ENCODE measurements at places on chromosomes 12 and 14. TPM values are rescaled to one million over a fixed set of nuclear protein-coding genes. Genes with fewer than 3 reads are reported as not detected.

PRR13 gene
- 53.1 TPM for total RNA-seq

DNA sequence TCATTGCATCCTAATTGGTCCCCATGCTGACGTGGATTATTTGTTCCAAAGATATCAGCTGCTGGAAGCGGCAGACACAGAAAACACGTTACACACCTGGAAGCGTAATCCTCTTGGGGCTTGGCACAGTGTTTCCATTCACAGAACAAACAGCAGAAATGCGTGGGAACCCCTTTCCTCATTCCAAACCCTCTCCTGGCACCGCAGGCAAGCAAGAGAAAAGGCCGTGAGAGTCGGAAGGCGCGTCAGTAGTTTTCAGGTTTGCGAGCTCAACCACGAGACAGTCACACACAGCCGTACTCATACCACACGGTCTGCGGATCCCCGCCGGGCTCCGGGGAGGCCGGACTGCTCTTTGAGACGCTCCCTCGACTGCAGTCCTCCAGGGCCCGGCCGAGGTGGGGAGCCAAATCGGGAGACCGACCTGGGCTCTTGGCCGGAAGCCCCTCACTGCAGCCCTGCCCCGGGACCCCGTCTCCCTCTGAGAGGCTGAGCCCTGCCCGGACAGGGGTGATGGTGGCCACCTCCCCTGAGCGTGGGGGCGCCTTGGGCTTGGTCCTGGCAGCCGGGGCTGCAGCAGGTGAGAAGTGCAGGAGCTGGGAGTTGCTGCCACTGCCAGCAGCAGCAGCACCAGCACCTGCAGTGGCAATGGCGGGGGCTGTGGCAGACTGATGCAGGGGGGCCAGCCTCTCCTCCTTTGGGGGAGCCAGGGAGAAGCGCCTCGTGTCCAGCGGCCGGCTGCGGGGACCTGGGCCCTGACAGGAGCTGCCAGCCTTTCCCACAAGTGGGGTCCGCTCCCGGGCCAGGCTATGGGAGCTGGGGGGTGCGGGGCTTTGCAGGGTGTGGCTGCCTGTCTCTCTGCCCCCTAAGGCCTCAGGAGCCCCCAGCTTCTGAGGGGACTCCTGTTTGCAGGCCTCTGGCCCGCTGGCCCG, 28.1 kb upstream of the GPR68 start:
- no peak overlapping the region for H3K4me3 ChIP-seq
- no peaks in the 10 kb centered on the region for H3K27me3 ChIP-seq
- H3K36me3 ChIP-seq: peaks cover 4% of the 10 kb centered on the region
- H3K27ac ChIP-seq: no peak overlapping the region

SART3 gene
- total RNA-seq: 24.9 TPM

GRCh38 chr12:3405821-3406220, 85.2 kb upstream of the PRMT8 start:
- H3K27ac ChIP-seq: no peak overlapping the region
- no peaks in the 10 kb centered on the region for H3K27me3 ChIP-seq
- no peaks in the 10 kb centered on the region for H3K36me3 ChIP-seq

DNA sequence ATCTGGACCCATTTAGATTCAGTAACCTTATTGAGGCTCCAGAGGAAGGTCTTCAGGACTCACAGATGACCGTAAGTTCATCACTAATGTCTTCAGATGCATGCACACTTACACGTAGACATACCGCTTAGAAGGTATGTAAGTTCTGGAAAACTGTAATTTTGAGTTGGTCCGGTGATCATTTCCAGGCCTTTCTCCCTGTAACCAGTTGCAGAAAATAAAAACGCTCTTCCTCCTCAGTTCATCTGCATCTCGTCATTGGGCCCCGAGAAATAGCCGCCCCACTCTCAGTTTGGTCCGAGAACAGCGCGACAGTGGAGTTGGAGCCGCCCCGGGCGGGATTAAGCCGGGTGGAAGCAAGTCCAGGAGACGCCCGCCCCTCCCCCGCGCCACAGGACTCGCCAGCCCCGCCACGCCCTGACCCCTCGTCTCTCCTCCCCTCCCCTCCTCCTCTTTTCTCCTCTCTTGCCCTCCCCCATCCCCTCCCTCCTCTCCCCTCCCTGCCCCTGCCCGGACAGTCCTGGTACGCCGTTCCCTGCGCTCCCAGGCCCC, 83.7 kb downstream of the TNFAIP2 start:
- H3K36me3 ChIP-seq: no peaks in the 10 kb centered on the region
- H3K4me1 ChIP-seq: peaks cover 22% of the 10 kb centered on the region
- peak; percentile 91 for DNase-seq
- H3K4me3 ChIP-seq: peak overlapping the region; percentile 70
- peaks cover 75% of the 10 kb centered on the region for H3K27me3 ChIP-seq
- peak overlapping the region; percentile 83 for H3K27ac ChIP-seq

GRCh38 chr12:53226815-53227214, 5.2 kb downstream of the RARG start:
- no peak overlapping the region for H3K27ac ChIP-seq
- H3K4me3 ChIP-seq: no peak overlapping the region
- no peaks in the 10 kb centered on the region for H3K36me3 ChIP-seq
- peaks cover 45% of the 10 kb centered on the region for H3K4me1 ChIP-seq

CCDC177 gene
- total RNA-seq: not detected

DNA sequence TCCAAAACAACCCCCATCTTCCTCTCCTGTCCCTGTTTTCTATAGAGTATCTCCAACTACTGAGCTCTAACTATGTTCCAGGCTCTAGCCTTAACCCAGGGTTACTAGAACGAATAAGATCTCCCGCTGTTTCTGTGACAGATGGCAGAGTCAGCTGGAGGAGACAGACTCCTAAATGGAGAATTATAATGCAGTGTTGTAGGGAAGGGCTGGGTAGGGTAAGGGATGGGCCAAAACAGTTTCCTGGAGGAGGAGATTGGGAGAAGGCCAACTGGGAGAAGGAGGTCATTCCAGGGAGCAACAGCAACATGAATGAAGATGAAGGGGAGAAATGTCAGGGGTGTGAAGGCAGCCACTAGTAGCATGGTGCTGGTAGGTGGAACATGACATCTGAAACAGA, 73.4 kb upstream of the ANO4 start:
- peaks cover 8% of the 10 kb centered on the region for H3K4me1 ChIP-seq
- H3K4me3 ChIP-seq: no peak overlapping the region
- no peak overlapping the region for H3K27ac ChIP-seq
- DNase-seq: no peak
- H3K27me3 ChIP-seq: peaks cover 79% of the 10 kb centered on the region

SERPINA10 gene
- total RNA-seq: not detected

E2F7 gene
- 0.27 TPM for total RNA-seq

MYH7 gene
- total RNA-seq: 14,853 TPM

ZDHHC22 gene
- not detected for total RNA-seq

TMEM179 gene
- 0.49 TPM for total RNA-seq

CPM gene
- total RNA-seq: 6.3 TPM

- no peaks in the 10 kb centered on the region for H3K27me3 ChIP-seq
- no peak for DNase-seq
- H3K36me3 ChIP-seq: no peaks in the 10 kb centered on the region
- peaks cover 2% of the 10 kb centered on the region for H3K4me1 ChIP-seq
- H3K4me3 ChIP-seq: no peak overlapping the region
Observed at GRCh38 chr14:99884834-99885648, 91.8 kb downstream of the EML1 start.

DNA sequence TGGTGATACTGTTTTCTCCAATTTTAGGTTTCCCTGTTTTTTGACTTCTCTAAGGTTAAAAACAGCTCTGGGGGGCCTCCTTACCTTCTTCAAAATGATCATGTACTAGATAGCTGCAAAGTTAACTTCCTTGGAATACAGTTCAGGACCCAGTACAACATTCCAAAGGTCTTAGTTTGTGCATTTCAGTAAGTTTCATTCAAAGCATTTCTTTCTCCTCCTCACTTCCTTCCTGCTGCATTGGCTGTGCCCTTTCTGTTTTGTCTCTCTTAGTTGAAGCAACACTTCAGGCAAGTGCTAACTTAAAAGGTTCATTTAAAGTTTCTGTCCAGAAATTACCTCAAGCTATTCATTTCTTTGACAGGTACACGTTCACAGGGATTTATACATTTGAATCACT, 95.7 kb downstream of the SCN8A start:
- peaks cover 2% of the 10 kb centered on the region for H3K4me1 ChIP-seq
- H3K27ac ChIP-seq: no peak overlapping the region
- DNase-seq: no peak
- H3K36me3 ChIP-seq: no peaks in the 10 kb centered on the region
- no peak overlapping the region for H3K4me3 ChIP-seq
- no peaks in the 10 kb centered on the region for H3K27me3 ChIP-seq

DNA sequence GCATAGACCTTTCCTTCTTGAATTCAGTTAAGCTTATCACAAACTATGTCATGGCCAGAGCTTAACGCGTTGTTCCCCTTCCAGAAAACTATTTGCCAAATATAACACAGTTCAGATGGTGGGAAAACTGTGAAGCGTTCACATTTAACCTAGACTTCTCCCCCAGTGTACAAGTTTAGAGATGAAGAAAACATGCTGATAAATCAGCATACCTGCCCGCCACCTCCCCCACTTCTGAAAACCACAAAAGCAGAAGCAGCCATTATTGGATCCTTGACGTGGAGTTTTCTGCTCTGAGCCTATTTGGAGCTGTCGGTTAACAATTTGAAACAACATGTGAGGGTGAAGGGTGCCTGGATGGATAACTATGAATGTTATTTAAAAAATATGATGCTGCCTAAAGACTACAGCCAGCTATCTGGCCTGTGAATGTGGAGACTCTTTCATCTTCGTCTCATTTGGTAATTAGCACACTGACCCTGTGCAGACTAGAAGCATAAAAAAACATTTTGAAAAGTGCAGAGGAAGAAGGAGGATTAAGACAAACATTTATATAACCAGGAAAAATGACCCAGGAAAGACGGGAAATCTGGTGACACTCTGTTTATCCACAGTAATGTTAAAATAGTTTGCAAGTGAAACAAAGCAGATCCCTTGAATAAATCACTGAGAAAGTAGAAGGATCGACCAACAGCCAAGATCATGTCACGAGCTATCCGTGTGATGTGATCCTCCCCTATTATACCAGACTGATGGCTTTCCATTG, 408.2 kb downstream of the AEBP2 start:
- peaks cover 3% of the 10 kb centered on the region for H3K36me3 ChIP-seq
- no peaks in the 10 kb centered on the region for H3K27me3 ChIP-seq
- peak overlapping the region; percentile 92 for H3K27ac ChIP-seq
- peak; percentile 24 for DNase-seq
- peaks cover 28% of the 10 kb centered on the region for H3K4me1 ChIP-seq

CACNA2D4 gene
- total RNA-seq: 1.2 TPM

DNA sequence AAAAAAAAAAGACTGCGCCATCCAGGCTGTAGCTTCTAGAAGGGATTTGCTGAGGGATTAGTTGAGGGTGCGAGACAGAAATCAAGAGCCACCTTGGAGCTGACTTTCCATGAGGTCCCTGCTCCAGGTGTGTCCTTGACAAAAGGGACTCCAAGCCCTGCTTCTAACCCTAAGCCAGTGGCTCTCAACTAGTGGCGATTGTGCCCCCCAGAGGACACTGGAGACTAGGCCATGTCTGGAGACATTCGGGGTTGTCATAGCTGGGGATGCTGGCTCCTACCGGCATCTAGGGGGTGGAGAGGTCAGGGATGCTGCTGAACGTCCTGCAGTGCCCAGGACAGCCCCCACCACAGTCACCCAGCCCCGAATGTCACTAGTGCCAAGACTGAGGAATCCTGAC, 40.6 kb downstream of the SPRING1 start:
- no peak overlapping the region for H3K27ac ChIP-seq
- H3K4me1 ChIP-seq: peaks cover 42% of the 10 kb centered on the region
- no peaks in the 10 kb centered on the region for H3K36me3 ChIP-seq
- no peak for DNase-seq
- H3K4me3 ChIP-seq: no peak overlapping the region

DNA sequence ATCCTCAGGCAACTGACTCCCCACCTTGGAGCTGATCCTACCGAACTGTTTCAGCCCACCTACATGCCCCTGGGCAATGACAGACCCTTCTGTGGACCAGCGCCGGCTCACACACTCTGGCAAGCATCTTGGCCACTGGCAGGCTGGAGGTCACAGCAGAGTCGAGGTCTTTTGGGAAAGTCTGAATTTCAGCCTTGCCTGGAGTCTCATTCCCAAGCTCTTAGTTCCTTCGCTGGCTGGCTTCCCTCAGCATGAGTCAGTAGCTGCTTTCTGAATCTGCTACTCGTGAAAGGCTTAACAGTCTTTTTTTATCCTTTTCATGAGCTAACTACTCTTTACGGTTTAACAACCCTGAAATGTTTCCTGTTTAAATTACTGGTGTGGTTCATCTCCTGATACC, 44.5 kb downstream of the ASCL4 start:
- no peak overlapping the region for H3K4me3 ChIP-seq
- H3K36me3 ChIP-seq: no peaks in the 10 kb centered on the region
- H3K27ac ChIP-seq: no peak overlapping the region
- no peak for DNase-seq
- no peaks in the 10 kb centered on the region for H3K4me1 ChIP-seq

- H3K4me1 ChIP-seq: no peaks in the 10 kb centered on the region
- no peaks in the 10 kb centered on the region for H3K36me3 ChIP-seq
- no peak overlapping the region for H3K4me3 ChIP-seq
- peaks cover 20% of the 10 kb centered on the region for H3K27me3 ChIP-seq
- peak; percentile 43 for DNase-seq
Observed at GRCh38 chr12:100668945-100669536, 95.6 kb downstream of the GAS2L3 start.

DNA sequence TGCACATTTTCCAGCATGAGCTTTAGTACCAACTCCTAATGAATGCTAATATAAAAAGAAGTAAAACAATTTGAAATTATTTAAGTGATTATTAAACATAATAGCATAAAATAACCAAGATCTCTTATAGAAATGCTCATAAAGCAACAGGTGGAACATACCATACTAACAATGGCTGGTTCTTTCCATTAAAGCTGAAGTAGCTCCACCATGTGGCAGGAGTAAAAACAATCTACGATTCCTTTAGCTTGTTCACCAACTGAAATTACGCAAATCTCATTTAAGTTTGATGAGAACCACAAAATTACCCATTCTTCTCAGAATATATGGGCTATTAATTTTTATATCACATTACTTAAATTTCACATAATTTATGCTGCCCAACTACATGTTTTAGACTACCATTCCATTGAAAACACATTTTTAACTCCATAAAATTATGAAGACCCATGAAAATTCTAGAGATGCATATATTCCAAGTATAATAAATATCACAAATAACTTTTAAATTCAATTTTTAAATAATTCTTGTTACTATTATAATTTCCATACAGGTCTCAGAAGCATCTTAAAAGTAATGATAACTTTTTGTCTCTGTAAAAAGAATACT, 213.6 kb downstream of the DAD1 start:
- peaks cover 15% of the 10 kb centered on the region for H3K4me1 ChIP-seq
- no peak overlapping the region for H3K27ac ChIP-seq
- H3K4me3 ChIP-seq: no peak overlapping the region
- H3K36me3 ChIP-seq: no peaks in the 10 kb centered on the region
- no peaks in the 10 kb centered on the region for H3K27me3 ChIP-seq

RND1 gene
- total RNA-seq: 0.47 TPM

GRCh38 chr12:97557116-97557515, 94.5 kb downstream of the RMST start:
- H3K36me3 ChIP-seq: no peaks in the 10 kb centered on the region
- no peak for DNase-seq
- H3K4me3 ChIP-seq: no peak overlapping the region

Data from left ventricle myocardium inferior (tissue), 1 donor.